T-helper 17 cell (primary cell): ENCODE measurements at places on chromosomes 6 and 20. TPM values are rescaled to one million over a fixed set of nuclear protein-coding genes. Genes with fewer than 3 reads are reported as not detected.
A peak's percentile ranks its signal among the peaks of the same experiment; 100 is the strongest.

GRCh38 chr6:12024216-12024615 lies 12.1 kb downstream of the HIVEP1 start:
- no peak overlapping the region for H3K27ac ChIP-seq
- no peak for DNase-seq
- H3K4me1 ChIP-seq, result peaks cover 30% of the 10 kb centered on the region
- H3K4me3 ChIP-seq, result no peak overlapping the region
- peaks cover 4% of the 10 kb centered on the region for H3K36me3 ChIP-seq
- no peaks in the 10 kb centered on the region for H3K27me3 ChIP-seq

DNA sequence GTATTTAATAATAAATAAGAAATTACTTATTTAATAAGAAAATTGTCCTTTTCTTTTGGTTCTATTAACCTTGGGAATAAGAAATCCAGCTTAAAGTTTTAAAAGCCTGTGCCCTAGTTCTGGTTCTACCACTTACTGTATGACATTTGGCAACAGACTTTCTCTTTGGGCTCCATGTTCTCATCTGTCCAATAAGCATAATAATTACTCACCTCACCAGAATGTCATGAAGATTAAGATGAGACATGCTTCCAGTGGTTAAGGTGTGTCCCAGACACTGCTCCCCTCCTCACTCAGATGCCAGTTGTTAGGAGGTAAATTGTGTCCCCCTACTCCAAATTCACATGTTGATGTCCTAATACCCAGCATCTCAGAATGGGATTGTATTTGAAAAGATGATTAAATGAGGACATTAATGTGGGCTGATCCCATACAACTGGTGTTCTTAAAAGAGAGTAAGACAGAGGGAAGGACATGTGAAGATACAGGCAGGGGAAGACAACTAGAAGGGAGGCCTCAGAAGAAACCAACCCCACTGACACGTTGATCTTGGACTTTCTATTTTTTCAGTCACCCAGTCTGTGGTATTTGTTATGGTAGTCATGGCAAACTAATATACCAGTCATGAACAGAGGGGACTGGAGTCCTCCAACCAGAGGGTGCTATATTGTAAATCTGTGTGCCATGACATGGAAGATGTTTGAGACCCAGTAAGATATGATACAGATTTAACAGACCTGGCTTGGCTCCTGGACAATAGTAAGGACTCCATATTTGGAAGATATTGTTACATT lies 6.4 kb upstream of the MICAL1 start:
- H3K4me1 ChIP-seq, result peaks cover 35% of the 10 kb centered on the region
- H3K36me3 ChIP-seq, result peaks cover 7% of the 10 kb centered on the region
- no peak overlapping the region for H3K4me3 ChIP-seq
- peak overlapping the region; percentile 67 for H3K27ac ChIP-seq

The SLPI gene
- total RNA-seq, result not detected

The POFUT1 gene
- 11.1 TPM for total RNA-seq

- peaks cover 2% of the 10 kb centered on the region for H3K36me3 ChIP-seq
- H3K4me1 ChIP-seq, result peaks cover 2% of the 10 kb centered on the region
- no peak overlapping the region for H3K4me3 ChIP-seq
- no peak for DNase-seq
Observed at GRCh38 chr6:24391756-24392405, 10.9 kb upstream of the MRS2 start.

The COX4I2 gene
- total RNA-seq, result not detected

The CRIP3 gene
- 2.1 TPM for total RNA-seq

- peak overlapping the region; percentile 43 for H3K27ac ChIP-seq
- H3K4me1 ChIP-seq, result peaks cover 18% of the 10 kb centered on the region
- H3K27me3 ChIP-seq, result no peaks in the 10 kb centered on the region
- no peaks in the 10 kb centered on the region for H3K36me3 ChIP-seq
Observed at GRCh38 chr6:24795106-24795505, 3.6 kb downstream of the ARMH2 start.

The CCN6 gene
- total RNA-seq, result not detected
